ENCODE measurements at places on chromosomes 13 and 19.

- DNase-seq, result no peak
These were observed 48.6 kb upstream of the GTF3A start for GRCh38 chr13:27375686-27376326.

GRCh38 chr13:79241697-79242096 is 164.4 kb downstream of the RBM26 start:
- no peak for DNase-seq

DNA sequence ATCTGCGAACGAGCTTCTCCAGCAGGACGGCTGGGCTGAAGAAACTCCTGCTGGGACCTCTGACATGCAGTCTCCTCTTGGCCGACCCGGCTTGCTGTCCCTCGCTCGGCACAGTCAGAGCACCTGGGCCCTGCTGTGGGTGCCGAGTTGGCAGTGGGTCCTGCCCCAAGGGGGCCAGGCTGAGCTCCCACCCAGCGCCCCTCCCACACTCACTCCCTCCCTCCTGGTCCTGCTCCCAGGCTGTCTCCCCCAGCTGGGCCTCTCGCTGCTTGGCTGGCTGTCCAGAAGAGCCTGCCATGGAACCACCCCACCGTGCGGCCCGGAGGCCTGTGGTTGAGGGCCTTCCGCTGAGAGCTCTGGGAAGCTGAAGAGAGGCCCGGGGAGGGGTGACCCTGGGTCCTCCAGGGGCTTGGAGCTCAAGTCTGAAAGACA is 6.0 kb downstream of the AKT2 start:
- no peak for DNase-seq

- DNase-seq, result no peak
These were observed 35.8 kb downstream of the GGACT start for GRCh38 chr13:100552755-100553154.

- no peak for DNase-seq
These were observed 79.4 kb downstream of the ZIC5 start for GRCh38 chr13:99892196-99892613.
